ENCODE measurements at places on chromosomes 5 and 9.
A peak's percentile ranks its signal among the peaks of the same experiment; 100 is the strongest.

- no peak for DNase-seq
Measured at GRCh38 chr5:168706655-168707069, 127.5 kb upstream of the PANK3 start.

DNA sequence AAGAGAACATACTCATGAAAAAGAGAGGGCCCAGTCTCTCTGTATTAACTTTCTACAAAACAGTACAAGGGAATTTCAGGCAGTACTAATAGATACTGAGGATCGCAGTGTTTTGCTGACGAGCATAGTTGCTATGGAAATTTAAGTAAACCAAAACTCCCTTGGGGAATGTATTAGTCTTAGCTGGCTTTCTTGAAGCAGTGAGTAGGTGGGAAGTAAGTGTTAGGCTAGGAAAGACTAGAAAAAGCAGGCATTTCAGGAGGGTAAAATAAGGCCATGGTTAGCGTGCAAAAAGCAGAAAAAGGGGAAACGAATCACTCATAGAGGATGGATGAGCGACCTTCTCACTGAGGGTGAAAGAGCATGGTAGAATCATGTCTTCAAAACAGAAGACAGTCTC is 84.3 kb upstream of the ACTBL2 start:
- DNase-seq, result no peak

DNA sequence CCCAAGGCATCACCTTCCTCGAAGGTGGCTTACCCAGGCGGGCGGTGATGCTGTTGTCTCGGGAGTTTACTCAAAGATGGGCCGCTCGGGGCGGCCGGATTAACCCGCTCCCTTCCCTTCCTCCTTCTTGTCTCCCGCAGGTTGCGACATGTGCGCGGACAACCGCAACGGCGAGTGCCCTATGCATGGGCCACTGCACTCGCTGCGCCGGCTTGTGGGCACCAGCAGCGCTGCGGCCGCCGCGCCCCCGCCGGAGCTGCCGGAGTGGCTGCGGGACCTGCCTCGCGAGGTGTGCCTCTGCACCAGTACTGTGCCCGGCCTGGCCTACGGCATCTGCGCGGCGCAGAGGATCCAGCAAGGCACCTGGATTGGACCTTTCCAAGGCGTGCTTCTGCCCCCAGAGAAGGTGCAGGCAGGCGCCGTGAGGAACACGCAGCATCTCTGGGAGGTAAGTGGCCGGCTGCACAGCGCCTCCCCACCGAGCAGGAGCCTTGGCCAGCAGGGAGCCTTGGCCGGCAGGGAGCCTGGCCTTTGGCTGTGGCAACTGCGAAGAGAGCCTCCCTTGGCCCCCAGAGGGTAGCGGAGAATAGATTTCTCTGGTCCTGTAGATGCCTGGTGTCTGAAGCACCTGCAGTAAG is 10.6 kb downstream of the PRDM6 start:
- DNase-seq, result no peak

DNA sequence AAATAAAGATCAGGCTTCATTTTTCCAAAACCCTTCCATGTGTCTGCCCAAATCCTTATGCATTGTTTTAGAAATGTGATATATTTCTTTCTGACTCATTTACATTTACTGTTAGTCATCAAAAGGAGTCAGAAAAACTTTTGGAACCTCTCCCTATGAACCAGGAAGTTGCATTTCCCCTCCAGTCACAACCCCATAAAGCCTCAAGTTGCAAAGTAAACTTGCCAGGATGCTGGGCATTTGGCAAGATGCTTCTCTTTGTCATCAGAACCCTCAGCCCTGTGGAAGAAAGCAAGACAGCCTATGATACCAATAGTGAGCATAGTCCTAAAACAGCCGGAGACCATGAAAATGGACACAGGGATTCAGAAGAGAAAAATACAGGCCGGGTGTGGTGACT is 84.2 kb downstream of the MUSK start:
- DNase-seq, result no peak

GRCh38 chr5:77925503-77925902 is 149.4 kb upstream of the TBCA start:
- DNase-seq, result no peak

GRCh38 chr9:121779381-121780117 is 128.1 kb downstream of the DAB2IP start:
- no peak for DNase-seq

DNA sequence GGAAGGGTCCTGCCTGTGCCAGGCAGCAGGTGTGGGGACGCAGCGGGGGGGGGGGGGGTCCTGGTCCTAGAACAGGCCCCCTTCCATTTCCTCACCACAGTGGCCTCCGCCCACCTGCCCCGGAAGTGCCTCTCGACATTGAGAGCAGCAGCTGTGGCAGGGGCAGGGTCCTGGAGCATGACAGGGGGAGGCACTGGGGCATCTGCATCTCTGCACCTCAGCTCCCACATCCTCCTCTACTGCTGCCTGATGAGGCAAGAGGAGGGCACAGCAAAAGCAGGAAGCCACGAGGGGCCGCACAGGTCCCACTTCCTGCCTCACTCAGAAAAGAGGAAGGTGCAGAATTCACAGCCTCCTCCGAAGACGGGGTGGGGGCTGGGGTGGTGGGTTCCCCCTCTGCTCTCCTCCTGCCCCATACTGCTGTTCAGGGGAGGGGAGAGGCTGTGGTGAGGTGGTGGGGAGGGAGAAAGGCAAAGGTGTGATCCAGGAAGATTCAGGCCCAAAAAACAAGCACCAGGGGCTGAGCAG is 14.8 kb downstream of the AKNA start:
- peak; percentile 58 for DNase-seq

DNA sequence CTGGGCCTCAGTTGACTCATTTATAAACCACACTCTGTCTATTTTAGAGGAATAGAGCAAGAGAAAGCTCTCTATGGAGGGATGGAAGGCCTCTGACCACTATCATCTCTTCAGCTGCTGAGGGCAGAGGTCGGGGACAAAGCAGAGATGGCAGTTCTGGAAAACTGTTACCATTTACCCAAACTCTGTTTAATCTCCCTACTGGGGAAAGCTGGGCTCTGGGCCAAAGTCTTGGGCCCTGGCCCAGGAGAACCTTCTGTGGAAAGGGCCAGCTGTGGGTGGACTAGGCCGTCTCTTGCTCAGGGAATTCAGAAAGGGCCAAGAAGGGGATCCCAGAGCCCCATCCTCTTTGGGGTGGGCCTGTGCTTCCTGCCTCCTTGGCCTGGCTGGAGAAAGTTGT is 100.0 kb downstream of the PSD2 start:
- DNase-seq, result no peak

DNA sequence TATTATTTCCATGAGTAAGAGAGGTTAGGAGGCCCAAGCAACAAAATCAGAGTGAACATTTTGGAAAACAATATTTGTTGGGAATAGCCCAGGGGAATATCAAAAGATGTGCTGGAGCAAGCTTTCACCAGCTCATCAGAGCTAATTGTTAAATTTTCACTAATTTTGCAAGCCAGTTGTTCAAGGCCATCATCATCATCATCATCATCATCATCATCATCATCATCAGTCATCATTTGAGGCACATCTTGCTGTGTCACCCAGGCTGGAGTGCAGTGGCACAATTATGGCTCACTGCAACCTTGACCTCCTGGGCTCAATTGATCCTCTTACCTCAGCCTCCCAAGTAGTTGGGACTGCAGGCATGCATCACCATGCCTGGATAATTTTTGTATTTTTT is 350.5 kb upstream of the MEF2C start:
- DNase-seq, result no peak

DNA sequence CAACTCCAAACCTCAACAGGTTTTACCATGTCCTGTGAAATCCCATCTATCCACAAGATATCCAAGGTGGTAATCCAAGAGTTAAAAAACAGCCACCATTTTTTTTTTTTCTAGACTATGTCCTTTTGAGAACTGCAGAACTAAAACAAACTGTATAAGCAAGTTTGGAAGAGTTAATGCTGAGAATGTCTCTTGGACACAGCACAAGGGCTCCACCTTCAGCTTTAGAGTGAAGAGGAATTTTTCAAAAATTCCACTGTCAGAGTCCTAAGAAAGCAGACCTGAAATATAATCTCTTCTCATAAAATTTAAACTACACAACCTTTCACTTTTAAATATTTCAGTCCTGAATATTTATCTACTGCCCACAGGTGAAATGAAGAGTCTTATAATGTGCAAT is 167.8 kb upstream of the CCNG1 start:
- DNase-seq, result no peak

- DNase-seq, result no peak
Measured at GRCh38 chr9:74092491-74092834, 404.7 kb upstream of the RORB start.

DNA sequence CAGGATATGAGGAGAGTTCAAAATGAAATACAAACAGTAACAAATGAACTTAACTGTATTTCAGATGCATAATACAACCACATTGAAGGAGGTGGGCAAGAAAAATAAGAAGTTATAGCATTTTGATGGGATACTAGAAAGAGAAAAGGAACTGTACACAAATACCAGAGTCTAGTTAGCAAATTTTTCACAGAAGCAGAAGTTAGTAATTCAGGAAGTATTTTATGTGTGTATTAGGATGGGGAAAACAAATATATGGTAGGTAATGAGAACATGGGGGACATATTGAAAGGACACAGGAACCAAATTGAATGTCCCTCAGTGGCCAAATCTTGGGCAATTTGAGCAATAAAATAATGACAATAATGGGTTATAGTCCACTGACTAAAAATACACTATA is 18.4 kb downstream of the GM2A start:
- DNase-seq, result no peak

DNA sequence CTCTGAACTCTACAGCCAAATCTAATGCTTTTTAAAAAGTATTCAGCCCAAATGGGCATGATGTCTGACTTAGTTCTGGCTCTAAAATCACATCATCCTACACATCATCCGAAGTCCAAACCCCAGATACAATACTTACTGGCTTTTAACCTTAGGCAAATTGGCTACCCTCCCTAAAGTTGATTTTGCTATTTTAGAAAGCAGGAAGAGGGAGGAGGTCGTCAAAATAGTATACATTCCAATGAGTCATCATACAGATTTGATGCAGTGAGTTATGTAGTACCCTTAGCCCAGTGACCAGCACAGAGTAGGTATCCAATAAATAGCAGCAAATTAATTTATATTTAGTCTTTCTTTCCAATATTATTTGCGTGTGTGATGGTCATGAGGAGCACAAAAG is 582.0 kb upstream of the TUSC1 start:
- no peak for DNase-seq

Measured in activated T-helper 9 cell treated with anti-CD3 and anti-CD28 coated beads, Interleukin-2, amount 50 U/mL, for 16 hours (primary cell).